Activated CD8-positive, alpha-beta memory T cell treated with anti-CD3 and anti-CD28 coated beads for 1 hour (primary cell): ENCODE measurements at places on chromosomes 7 and 10.

- no peak for DNase-seq
Measured at GRCh38 chr10:60798031-60798430, 19.8 kb downstream of the CDK1 start.

DNA sequence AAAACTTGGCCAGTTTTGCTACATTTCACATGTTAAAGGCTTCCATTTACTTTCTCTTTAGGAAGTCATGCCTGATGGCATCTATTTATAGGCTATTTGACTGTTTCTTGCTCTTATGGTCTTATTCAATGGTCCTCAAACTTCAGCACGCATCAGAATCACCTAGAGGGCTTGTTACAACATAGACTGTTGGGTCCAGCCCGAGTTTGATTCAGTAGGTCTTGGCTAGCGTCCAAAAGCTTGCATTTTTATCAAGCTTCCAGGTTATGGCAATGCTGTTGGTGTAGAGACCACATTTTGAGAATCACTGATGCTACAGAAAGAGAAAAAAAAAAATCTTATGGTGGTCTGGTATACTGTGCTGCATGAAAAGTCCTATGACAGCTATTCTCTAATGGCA lies 51.9 kb downstream of the MTPN start:
- no peak for DNase-seq

GRCh38 chr10:8338177-8338766 lies 283.8 kb downstream of the GATA3 start:
- no peak for DNase-seq

GRCh38 chr7:112036071-112036470 lies 170.1 kb downstream of the DOCK4 start:
- no peak for DNase-seq

- no peak for DNase-seq
Measured at GRCh38 chr7:117047496-117047895, 94.2 kb downstream of the ST7 start.

DNA sequence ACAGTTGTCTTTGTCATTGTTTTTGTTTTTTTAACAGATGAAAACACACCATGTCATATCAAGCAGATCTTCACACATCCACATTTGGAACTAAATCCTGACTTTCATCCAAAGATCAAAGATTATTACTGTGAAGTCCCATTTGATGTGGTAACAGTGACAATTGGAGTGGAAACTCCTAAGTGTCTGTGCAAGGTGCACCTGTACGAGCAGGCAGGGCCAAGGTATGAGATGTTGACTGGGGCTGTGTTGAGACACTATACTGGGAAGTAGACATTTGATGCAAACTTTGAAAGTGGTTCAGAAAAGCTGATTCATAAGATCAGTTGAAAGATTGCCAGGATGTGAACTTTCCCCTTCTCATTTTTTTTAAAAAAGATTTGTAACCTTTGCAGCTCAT lies 152.3 kb downstream of the CPED1 start:
- no peak for DNase-seq

GRCh38 chr7:155590215-155591018 lies 44.1 kb upstream of the CNPY1 start:
- DNase-seq: no peak

- DNase-seq: no peak
Measured at GRCh38 chr7:129675521-129675920, 64.0 kb downstream of the NRF1 start.

DNA sequence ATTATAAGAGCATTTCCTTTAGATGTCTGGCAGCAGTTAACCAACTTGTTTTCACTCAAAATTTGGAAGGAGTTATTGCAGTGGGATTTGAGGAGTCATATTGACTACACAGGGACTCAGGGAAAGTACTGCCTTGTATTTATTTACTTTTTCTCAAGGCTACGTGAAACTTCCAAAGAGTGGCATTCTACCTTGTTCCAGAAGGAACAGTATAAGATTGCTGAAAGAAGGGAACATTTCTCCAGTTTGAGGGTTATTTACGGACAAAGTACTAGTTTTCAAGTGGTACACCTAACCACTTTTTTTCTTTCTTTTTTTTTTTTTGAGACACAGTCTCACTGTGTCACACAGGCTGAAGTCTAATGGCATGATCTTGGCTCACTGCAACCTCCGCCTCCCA lies 5.1 kb downstream of the MORN4 start:
- no peak for DNase-seq

- DNase-seq: no peak
Measured at GRCh38 chr10:86687750-86688149, 19.4 kb downstream of the LDB3 start.

DNA sequence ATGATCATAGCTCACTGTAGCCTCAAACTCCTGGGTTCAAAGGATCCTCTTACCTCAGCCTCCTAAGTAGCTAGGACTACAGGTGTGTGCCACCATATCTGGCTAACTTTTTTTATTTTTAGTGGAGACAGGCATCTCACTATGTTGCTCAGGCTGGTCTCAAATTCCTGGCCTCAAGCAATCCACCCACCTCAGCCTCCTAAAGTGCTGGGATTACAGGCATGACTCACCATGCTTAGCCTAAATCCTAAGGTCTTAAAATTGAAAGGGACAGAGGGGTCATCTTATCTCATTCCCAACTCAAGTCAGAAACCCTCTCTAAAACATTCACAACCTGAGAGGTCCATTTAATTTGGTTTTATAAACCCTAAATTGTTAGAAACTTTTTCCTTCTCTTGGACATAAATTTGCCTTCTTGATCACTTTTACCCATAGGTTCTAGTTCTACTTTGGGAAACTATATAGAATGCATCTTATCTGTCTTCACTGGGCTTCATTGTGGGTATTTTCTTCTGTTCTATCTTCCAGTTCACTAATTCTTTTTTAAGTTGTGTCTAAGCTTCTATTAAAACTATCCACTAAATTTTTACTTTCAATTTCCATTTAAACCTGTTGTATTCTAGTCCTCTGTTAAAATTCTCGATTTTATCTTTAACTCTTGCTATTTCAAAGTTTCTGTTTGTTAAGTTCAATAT lies 183.4 kb upstream of the KAT6B start:
- DNase-seq: no peak

GRCh38 chr7:4764402-4765007 lies 10.9 kb upstream of the AP5Z1 start:
- no peak for DNase-seq

GRCh38 chr7:133331861-133332260 lies 79.0 kb downstream of the EXOC4 start:
- no peak for DNase-seq

GRCh38 chr10:117533507-117534281 lies 8.9 kb upstream of the EMX2 start:
- no peak for DNase-seq

DNA sequence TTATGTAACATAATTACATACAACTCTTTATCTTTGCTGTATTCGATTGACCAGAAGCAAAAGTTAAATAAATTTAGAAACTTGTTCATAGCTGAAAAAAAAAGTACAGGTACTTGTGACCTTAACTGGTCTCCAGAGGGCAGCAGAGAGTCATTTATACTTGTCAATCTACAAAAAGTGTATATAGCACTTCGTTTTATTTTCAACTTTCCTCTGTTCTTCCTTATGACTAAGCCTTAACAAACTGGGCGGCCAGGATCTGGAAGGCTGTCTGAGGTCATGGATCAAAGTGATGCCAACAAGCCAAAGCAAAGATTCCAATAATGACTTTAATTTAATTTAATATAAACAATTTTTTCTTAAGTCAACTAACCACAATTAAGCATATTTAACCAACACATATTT lies 29.8 kb downstream of the C10orf67 start:
- peak; percentile 19 for DNase-seq

GRCh38 chr7:152145853-152146466 lies 120.5 kb downstream of the GALNT11 start:
- DNase-seq: no peak
